ENCODE measurements at places on chromosomes 4 and X.

DNA sequence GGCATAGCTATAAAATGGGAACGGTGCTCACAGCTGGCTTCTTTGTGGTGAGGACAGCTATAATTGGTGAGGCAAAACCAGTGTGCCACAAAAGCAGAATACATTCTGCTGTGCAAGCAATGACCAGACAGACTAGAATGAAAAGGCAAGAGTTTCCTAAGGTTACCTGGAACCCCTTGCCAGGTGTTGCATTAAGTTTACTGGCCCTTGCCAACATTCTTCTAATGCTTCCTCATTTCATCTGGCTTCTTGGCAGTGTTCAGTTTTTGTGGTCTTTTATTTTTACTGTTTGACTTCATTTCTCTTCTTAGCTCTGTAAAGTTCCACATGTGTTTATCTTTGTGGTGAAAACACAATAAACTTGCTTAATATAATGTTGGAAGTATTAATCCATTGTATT lies 131.4 kb downstream of the PTTG2 start:
- no peak for DNase-seq

DNA sequence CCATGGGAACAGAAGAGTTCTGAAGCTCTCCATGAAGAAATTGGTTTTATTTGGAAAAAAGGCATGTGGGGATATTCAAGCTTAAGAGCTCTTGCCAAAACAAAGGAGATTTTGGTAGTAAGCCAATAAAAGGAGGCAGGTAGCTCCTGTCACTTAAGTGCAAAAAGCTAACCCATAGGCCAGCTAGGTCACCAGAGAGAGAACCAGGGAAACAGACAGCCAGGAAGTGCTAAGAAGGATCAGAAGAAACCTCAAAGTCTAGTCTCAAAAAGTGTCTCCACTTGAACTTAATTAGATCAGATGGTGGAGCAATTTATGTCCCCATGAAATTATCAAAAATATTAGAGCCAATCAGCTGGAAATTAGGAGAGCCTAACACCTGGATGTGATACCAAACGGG lies 49.2 kb downstream of the CD40LG start:
- DNase-seq, result no peak

DNA sequence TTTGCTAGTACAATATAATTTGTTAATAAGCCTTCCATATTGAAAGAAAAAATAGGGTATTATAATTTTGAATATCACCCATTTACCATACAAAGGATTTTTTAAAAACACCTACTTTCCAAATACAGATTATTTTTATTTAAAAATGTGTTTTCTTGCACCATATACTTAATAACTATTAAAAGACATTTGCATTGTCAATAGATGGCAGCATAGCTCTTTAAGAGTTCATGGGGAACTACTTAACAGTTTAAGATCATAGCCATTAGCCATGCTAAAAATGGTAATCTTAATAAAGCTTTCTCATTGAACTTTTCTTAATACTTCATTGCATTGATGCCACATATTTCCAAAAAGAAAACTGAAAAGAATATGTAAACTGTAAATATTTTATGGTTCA lies 1995.9 kb downstream of the C4orf33 start:
- no peak for DNase-seq

DNA sequence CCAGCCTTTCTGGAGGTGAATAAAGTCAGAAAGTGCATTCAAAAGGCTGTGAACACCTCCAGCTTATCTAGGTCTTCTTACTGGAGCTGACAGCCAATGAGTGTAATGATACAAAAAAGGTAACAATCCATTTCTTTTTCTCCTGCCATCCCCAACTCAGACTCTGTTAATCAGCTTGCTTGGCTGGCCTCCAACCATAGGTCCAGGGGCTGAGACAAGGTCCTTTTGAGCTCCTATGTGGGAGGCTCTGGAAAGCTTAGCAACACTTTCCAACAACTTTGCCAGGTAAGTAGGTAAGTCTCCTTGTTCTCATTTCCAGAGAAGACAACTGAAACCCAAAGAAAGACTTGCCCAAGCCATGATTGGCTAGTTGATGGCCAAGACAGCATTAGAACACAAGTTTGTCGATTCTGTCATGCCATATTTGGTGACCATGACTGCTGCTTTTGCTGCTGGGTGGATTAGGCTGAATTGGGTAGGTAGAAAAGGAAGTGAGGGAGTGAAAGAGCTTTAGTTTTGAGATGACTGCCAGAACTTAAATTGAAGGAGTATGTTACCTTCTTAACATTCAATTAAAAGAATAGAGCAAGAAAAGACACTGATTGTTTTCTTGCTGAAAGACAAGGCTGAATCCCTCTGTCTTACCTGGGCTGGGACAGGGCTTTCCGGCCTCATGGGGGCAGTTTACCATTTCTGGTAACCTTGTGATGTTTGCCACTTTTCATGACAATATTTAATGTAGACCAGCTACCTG lies 22.8 kb downstream of the VSIG4 start:
- DNase-seq, result no peak

DNA sequence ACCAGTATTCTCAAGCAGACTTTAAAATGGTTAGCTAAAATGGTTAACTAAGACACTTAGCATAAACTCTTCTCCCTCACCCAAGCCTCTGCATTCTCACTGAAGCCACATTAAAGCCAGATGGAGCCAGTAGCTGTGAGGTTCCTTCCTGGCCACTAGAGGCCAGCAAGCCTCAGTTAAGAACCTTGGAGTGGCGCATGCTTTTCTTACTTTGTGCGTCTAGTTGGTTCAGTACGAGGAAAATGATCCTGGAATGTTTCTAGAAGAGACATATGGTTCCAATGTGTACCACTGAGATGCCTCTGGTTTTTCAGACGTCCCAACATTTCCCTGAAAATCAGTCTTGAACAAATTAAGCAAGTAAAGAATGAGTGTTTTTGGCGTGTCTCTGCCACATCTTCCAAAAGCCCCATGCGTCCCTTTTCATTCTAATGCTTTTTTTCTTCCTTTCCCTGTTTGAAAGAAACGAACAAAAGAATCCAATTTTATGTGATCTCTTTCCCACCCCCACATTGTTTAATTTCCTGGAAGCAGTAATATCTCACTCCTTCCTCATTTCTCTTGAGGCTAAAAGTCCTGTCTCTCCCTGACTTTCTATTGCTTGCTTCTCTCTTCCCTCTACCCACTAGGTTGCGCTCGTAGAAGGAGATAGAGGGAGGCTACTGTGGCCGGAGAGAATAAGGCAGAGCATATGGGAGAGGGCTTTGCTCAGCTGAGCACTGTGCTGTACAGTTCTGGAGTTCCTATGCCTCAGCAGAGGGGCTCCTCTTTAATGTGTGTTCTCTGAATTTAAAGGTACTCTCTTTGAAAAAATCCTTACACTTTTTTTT lies 82.9 kb upstream of the TAB3 start:
- no peak for DNase-seq

GRCh38 chr4:82779032-82779431 lies 19.6 kb downstream of the SCD5 start:
- DNase-seq, result no peak

DNA sequence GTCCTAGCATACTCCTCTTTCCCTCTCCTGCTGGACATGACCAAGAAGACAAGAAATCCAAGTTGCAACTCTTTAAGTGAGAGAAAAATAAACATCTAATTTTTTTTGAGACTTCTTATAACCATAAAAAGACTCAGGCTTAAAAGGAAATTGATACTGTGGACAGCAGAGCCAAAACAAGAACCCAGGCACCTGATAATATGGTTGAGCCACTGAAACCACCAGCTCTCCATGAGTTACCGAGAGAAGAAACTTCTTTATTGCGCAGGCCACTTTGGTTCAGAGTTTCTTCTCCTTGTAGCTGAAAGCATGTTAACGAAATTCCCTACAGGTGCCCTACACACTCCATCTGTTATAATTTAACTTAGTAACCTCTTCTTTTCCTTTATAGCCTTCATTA lies 11.3 kb upstream of the SPCS3 start:
- DNase-seq, result no peak

DNA sequence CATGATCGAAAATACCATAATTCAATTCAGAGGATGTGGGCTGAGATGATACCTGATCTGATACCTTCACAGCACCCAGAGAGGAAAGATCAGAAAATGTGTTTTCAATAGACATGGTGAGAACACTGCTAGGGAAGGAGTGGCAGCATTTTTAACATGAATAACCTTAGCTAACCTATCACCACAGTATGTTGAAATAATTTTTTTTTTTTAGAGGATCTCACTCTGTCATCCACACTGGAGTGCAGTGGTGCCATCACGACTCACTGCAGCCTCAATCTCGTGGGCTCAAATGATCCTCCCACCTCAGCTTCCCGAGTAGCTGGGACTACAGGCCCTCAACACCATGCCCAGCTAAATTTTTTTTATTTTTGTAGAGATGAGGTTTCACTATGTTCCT lies 90.5 kb upstream of the RAPGEF2 start:
- no peak for DNase-seq

DNA sequence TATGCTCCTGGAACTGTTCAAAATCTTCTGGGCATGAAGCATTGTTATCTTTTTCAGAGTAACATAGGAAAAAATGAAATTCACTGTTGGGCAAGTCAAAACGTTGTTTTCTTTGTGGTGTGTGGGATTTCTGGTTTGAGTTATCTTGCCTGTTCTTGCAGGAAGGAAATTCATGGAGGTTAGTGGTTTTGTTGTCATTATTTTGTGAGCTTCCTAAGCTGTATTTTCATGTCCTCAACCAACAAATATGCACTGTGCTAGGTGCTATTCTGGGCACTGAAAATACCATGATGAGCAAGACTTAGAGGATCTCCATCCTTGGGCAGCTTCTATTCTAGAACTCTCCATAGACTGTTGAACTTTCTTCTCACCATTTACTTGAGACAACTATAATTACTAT lies 16.9 kb downstream of the SPINK2 start:
- no peak for DNase-seq

GRCh38 chr4:157280673-157281072 lies 60.1 kb downstream of the GRIA2 start:
- no peak for DNase-seq

DNA sequence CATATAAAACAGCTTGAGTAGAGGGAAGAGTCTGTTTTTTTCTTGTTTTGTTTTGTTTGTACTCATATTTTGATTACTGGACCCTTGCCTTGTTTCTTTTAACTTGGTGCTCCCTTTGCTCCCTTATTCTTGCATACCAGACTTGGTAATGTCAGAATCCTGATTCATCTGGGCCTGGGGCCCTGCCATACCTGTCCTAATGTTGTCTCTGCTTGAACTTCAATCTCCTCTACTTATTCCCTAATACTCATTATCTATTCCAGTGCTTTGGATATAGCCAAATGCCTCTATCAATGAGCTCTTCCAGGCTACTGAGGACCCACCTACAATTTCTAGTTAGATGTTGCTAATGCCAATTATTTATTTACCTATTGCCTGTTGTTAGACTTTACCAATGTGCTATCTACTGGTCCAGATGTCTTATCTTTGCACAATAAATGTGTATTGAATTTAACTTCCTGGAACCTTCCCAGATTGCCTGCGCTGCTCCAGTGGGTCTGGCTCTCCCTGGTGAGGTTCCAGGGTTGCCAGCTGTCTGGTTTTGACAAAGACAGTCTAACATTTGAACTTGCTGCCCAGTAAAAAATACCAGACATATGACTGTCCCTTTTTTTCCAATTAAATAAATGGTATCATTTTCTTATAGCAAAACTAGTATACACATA lies 64.4 kb upstream of the ACSL4 start:
- no peak for DNase-seq

- DNase-seq, result no peak
Observed at GRCh38 chr4:74254386-74254785, 53.9 kb upstream of the EPGN start.

- DNase-seq, result no peak
Observed at GRCh38 chr4:71689822-71690221, 94.1 kb downstream of the GC start.

GRCh38 chr4:82680834-82681233 lies 117.8 kb downstream of the SCD5 start:
- no peak for DNase-seq

- no peak for DNase-seq
Observed at GRCh38 chr4:25377572-25378436, 741 bp downstream of the ANAPC4 start.

- no peak for DNase-seq
Observed at GRCh38 chr4:100875296-100876068, 357.7 kb upstream of the EMCN start.

GRCh38 chr4:54840992-54841768 lies 183.4 kb downstream of the KIT start:
- DNase-seq, result no peak

DNA sequence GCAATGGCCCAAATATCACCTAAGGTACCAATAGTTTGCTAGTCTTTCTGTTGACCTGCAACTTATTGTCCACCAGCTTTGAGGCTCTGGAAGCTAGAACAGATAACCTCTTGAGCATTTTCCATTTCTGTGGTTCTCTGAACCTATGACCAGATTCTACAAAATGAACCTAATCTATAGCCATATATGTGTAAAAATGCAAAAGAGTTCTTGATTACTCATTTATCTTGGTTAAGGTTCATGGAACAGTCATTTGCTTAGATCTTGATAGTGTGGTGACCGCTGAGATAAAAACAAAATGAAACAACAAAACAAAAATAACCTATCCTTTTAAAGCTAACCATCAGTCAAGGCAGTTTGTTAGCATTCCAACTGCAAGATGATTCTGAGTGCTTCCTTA lies 9.3 kb upstream of the GATB start:
- DNase-seq, result no peak

DNA sequence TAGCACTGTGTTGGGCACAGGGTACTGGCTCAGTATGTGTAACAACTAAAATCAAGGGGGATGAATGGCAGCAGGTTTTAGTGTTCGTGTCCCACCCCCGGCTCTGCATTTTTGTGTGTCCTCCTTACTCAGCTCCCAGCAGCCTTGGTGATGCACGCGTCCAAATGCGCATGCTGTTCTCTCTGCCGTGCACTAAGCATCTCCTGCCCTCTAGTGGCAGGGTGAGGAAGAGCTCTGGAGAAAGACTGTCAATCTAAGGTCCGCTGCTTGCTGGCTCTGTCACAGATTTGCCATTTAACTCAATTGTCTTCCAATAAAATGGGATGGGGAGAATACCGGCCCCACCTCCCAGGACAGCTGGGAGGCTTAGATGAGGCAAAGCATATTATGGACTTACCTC lies 61.4 kb downstream of the WFS1 start:
- DNase-seq, result no peak

- DNase-seq, result no peak
Observed at GRCh38 chr4:83979773-83980172, 443.9 kb downstream of the GPAT3 start.

DNA sequence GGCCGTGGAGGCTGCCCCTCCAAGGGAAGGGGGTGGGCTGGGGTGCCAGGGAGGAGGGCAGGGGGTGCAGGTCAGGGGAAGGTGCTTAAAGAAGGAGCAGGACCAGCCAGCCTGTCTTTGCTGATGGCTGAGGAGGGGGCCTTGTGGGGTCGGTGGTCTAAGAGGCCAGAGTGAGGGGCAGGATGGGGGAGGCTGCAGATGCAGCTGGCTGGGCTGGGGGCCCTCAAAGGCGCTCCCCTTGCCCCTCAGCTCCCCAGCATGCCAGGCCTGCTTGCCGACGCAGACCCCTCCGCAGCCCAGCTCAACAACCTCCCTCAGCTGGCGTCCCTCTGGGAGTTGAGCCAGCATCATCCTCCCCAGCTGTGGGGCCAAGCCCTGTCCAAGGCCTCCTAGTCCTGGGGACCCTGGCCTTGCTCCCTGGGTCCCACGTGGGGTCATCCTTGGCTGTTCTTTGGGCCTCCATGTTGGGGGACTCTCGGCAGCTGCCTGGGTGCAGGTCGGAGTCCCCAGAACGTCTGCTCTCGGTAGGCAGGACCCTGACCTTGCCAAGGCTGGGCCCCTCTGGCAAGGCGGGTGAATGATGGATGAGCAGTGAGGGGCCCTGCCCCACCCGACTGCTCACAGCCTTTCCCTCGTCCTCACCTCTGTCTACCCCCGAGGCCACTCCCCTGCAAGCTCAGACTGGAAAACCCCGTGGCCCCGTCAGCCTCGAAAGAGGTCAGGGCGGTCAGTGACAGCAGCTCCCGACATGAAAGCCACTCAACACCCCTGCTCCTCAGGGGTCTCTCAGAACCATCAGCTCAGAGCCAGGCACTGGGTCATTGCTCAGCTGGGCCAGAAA lies 119.4 kb downstream of the FAM53A start:
- no peak for DNase-seq
